ENCODE measurements at places on chromosomes 3 and 15.

- DNase-seq: peak; percentile 45
Measured at GRCh38 chr3:188196232-188196990, 42.5 kb downstream of the LPP start.

DNA sequence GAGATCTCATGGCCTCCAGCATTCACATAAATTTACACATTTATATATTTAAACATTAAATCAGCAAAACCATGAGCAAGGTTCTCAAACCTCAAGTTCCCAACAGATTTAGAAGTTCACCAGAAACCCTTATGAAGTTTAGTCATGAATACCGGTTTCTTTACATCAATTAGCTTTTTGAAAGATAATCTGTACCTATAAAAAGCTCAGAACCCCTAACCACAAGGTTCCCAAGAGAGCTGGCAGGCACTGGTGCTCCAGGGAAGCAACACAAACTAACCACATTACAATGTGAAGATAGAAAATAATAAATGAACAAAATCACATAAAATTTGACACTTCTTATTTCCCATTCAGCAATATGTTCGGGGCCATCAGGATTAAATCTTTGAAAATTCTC, 150.9 kb downstream of the FBN1 start:
- peak; percentile 18 for DNase-seq

DNA sequence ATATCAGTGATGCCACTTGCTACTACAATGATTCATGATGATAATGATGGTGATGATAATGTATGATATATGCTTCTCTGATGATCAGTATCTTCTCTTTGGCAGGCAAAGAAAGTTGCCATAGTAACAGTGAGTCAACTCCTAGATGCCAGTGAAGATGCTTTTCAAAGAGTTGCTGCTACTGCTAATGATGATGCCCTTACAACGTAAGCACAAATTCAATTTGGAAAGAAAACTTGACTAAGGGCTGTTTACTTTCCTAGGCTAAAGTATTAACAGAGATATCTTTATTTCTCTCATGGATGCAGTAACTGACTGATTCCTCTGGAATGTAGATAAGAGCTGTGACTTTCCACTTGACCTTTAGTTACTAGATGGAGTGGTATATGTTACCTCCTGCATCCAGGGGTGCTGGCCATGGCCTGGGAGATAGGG, 27.8 kb downstream of the ADGRG7 start:
- peak; percentile 54 for DNase-seq

DNA sequence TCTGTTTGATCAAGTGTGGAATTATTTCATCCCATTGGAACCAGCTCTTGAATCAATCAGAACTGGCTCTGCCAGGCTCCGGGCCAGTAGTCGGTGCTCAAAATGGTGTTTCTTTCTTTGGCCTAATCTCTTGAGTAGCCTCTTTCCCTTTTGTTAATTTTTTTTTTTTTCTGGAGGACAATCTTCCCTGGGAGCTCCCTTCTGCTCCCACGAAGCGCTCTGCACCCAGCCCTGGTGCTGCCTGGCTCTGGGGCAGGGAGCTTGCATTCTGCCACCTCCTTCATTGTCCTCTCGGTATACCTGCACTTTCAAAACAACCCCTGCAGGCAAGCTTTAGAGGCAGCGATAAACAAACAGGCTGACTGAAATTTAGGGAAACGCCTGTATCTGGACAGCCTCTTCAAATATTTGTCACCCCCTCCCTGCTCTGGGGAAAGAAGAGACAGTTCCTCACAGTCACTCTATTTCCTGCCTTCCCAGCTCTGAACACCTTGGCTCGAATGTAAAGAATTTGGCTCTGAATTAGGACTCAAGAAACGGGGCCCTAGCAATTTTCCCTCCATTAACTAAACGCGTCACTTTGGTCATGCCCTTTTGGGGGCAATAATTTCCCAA, 1.1 kb upstream of the THSD4 start:
- DNase-seq: no peak

DNA sequence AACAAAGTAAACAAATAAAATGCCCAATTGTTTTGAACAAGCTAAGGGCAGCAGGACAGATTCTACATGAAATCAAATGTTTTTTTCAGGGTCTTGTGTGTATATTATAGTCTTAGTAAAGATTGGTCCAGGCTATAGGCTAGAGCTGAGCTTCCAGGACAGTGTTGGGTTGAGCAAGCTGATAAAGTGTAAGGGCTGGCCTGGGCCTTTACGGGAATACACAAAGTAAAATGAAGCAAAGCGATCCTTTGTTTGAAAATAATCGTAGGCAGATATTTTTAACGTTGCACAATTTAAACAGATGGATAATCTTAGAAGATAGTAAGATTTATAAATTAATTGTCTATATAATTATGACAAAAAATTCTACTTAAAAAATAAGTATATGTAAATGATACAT, 1204.6 kb downstream of the OTOL1 start:
- DNase-seq: no peak

DNA sequence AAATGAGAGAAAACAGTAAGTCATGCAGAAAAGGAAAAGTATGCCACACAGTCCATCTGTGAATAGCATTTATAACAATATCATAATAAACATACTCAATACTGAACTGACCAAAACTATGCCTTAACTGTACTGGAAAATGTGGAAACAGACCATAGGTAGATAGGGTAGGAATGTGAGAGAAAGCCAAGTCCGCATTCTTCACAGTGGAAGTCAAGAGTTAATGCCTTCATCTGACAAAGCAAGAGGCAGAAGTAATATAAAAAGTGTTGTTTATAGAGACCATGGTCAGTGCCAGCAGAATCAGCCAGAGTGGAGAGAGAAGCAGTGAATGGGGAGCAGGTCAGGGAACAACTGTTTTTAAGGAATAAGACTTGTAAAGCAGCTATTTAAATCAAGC, 52.3 kb downstream of the KBTBD12 start:
- no peak for DNase-seq

DNA sequence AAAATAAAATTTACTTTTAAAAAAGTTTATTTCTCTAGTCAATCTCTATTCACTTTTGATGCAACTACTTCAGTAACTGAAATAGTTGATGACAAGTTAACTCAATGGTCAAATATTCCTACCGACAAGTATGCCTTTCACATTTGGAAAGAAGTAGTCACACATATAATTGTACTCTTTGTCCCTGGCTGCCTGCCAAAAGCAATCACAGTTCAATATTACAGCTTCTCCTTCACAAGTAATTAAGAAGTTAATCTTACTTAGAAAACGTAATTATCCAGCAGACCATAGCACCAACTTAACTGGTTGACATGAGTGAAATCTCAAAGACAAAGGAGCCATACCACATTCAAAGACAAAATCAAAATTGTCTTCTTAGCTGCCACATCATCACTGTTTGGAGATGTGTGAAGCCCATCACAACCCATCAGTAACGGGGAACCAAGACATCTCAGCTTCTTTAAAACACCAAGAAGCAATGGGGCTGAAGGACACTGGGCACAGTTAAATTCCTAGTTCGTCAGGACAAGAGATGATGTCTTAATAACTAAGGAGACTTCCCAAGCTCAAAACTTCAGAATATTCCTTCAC, 86.1 kb downstream of the PLCH1 start:
- no peak for DNase-seq

DNA sequence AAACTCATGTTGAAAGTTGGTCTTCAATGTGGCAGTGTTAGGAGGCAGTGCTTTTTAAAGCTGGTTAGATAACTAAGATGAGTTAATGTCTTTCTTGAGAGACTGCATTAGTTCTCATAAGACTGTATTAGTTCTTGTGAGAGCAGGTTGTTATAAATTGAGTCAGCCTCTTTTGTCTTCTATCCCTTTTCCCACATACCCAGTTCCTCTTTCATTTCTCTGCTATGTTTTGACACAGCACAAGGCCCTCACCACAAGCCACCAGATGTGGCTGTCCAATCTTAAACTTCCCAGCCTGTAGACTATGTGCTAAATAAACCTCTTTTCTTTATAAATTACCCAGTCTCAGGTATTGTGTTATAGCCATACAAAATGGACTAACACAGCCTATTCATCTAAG, 94.6 kb upstream of the SNTN start:
- DNase-seq: no peak

- no peak for DNase-seq
Measured at GRCh38 chr3:64221571-64222257, 3.6 kb downstream of the PRICKLE2 start.

GRCh38 chr15:72033711-72034110, 84.2 kb downstream of the MYO9A start:
- no peak for DNase-seq

DNA sequence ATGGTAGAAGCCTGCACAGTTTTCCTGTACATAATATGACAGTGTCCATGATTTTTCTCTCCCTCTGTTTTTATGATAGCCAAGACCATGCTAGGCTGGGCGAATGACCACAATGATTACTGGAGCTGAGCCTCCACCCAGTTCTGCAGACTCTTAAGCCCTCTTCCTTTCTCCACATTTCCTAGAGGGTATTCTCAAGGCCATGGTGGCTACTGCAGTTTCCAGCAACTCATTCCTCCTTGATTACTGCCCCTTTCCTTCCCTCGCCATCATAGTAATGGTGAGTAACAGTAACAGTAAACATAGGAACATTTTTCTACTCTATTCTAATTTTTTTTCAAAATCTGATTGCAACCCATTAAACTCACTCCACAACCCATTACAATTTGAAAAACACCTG, 20.2 kb downstream of the TNIK start:
- no peak for DNase-seq

DNA sequence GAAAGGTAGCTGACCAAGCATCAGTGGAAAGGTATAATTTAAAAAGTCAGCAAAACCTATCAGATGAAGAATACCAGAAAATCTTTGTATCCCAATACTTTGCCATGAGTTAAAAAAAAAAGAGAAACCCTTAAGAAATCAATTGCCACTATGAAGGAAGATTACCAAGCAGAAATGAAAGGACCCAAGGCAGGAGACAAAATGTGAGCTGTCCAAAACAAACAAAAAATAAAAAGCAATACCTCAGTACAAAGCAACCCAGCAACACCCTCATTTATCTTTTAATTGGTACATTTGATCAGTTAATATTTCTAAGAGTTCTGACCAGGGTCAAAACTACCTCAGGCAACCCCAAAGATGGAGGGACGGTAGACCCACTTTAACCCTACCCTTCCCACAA, 65.3 kb downstream of the MOBP start:
- no peak for DNase-seq

DNA sequence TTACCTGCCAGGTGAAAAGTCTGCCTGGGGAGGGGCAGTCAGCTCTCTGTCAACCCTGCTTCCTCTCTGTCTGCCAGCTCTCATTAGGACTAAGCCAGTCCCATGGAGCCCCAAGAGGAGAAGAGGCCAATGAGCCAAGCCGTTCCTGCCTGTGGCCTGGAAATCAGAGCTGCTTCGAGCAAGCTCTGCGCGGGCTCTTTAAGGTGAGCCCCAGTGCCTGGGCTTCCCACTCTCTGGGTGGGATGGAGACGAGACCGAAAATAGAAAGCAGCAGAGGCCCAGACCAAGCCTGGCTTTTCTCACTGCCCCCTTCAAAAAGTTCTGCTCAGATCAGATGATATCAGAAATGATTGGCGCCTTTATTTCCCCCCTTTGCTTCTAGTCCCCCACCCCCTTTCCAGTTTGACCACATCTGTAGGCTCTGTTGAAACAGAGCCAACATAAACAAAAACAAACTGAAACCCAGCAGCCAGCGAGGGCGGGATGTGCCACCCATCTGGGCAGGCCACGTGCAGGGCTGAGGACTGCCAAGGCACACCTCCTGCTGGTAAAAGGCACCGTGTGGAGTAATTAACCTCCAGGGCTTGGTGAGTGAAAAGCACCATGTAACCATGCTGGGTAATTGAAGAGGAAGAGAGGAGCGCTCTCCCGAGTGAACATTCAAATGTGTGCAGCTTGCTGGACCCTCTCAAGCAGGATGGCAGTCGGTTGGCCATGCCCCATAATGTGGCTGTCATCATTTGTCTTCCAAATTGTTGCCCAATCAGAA, 471.0 kb upstream of the PROK2 start:
- no peak for DNase-seq

GRCh38 chr3:4656626-4657328, 163.6 kb downstream of the ITPR1 start:
- no peak for DNase-seq

DNA sequence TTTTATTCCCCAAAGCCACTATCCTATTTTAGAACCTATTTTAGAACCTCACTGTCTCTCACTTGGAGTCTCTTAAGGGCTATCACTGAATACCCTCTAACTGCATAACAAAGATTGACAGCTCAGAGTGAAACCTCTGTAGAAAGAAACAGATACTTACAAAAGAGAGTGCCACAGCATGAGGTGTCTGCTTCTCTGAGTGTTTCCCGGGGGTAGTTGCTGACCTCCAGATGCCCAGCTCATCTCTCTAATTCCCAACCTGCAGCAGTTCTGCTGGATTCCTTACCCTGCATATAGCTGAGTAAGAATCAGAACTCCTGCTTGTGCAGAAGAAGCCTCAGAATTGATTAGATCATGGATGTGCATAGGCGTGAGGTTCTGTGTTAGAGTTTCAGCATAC, 34.5 kb downstream of the P3H2 start:
- no peak for DNase-seq

Measured in ELR (cell line).